Left cardiac atrium (tissue), 4 donors: ENCODE measurements at places on chromosomes 16 and 17. TPM values are rescaled to one million over a fixed set of nuclear protein-coding genes. Genes with fewer than 3 reads are reported as not detected.

Gene SLC2A4
- 87.6 TPM for total RNA-seq

DNA sequence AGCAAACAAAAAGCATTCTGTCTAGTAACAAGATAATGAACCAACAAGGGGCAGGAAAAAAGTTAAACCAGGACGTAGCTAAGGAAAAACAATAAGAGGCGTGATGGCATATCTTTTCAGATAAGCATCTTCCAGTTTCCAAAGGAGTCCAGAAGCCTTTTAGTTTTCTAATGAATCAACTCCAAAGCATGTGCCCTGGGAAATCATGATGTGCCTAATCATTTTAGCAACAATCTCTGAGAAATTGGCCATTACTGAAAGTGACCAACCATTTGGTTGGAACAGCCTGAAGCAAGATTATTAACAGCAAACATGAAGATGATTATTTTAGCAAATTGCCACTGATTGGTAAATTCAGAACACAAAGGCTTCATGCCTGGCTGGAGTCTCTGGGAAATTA, 440.9 kb upstream of the MAF start:
- DNase-seq: no peak

GRCh38 chr17:76492989-76493501, 8.2 kb downstream of the RHBDF2 start:
- peak; percentile 78 for DNase-seq

DNA sequence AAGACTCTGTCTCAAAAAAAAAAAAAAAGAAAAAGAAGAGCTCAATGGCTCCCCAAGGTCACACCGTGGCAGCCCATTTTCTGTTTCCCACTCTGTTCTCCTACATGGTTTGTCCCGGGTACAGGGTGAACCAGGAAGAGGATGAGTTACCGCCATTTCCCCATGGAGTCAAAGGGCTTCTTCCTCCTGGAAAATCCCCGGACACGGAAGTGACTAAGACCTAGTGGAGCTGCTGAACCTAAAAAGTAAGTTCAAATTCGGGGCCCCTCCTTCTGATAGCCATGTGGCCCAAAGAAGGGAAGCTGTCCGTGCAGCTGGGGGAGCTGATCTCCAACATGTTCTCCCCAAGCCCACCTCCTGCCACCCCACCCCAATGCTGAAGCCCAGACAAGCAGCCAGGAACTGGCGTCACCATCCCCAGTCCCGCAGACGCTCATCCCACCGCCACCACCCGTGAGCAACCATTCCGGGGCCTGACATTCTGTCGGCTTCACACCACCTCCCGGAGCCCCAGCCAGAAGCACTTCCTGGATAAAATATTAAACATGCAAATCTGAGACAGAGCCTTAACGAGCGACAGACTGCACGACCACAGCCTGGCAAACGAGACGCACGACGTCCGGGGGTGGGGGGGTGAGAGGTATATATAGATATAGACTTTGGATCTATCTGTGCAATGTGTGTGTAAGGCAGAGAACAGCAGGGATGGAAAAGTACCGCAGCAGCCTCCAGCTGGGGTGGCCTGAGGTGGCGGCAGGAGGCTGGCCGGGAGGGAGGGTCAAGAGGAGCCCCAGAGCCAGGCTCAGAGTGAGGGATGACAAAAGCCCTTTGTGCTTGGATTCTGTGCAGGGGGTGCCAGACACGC, 17.6 kb downstream of the EPOP start:
- DNase-seq: no peak

GRCh38 chr16:6111390-6111789, 1013.8 kb upstream of the EEF2KMT start:
- DNase-seq: no peak

Gene CMTM2
- not detected for total RNA-seq

DNA sequence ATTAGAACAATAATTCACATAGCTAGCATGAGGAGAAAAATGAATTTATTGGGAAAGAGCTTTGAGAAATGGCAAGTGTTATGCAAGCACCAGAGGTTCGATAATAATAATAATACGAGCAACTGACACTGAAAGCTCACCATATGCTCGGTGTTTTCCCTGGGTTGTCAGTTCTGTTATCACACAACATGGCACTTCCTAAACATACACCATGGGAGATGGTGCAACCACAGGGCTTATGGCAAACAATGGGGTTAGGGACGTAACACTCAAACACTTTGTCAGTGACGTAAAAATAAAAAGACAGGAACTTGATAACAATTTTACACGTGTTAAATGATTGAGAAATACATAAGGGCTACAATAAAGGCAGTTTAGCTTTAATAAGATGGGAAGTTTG, 23.7 kb downstream of the OR1D5 start:
- DNase-seq: no peak

DNA sequence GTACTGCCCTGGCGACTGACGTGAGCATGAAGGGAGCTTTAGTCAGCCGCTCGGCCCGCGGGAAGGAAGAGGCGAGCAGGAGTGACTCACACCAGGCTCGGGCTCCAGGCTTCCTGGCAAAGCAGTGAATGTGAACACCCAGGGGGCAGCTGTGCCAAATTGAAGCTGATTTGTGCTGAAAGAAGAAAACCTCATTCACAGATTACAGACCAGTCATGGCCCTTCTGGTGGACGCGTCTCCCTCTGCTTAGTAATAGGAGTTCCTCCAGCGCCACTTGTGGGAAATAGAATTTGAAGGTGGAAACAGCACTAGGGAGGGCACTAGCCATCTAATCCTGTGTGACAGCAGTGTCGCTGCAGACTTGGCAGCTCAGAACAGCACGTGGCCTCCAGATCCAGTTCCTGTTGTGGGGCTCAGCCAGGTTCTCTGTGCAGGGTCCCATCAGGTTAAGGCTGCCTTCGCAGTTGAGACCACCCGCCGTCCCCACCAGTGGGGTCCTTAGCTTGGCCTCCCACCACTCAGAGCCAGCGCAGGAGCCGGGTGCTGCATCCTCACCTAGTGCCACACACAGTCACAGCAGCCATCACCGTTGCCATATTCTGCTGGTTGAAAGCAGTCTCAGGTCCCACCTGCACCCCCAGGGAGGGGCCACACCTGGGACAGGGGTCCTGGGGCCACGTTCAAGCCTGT, 164.5 kb upstream of the CHMP6 start:
- DNase-seq: peak; percentile 85

DNA sequence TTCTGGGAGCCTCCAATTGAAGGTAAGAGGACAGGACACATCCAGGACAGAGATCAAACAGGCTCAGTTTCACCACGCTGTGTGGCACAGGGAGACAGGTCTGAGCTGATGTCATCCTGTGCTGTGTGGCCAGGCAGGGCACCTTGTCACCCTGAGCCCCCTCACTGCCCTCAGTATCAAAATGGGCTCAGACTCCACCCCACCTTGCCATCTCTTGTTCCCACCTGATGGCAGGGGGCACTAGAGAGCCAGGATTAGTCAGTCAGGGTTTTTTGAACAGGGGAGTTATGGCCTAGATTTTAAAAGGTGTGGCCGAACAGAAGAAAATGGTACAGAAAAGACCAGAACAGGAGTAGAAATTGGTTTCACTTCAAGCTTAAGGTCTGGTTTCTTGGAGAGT, 2.6 kb downstream of the KAT2A start:
- no peak for DNase-seq

Gene CALB2
- 30.8 TPM for total RNA-seq

Gene TP53TG3C
- not detected for total RNA-seq

- no peak for DNase-seq
These were observed 21.9 kb downstream of the GJC1 start for GRCh38 chr17:44808156-44808555.

DNA sequence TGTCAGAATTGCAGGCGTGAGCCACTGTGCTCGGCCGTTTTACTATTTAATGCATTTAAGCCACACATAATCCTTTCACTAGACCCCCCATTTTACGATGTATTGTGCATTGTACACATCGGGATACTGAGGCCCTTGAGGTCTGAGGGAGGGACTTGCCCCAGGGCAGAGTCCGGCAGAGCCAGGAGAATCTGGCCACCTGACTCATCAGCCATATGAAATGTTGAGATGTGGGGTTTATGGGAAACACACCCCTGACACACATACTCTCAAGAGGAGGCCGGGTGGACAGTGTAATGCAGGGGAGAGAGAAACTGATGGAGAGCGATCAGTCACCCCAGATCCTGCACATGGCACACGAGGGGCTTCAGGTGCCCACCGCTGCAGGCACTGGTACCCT, 196.6 kb downstream of the ZNF423 start:
- DNase-seq: no peak

DNA sequence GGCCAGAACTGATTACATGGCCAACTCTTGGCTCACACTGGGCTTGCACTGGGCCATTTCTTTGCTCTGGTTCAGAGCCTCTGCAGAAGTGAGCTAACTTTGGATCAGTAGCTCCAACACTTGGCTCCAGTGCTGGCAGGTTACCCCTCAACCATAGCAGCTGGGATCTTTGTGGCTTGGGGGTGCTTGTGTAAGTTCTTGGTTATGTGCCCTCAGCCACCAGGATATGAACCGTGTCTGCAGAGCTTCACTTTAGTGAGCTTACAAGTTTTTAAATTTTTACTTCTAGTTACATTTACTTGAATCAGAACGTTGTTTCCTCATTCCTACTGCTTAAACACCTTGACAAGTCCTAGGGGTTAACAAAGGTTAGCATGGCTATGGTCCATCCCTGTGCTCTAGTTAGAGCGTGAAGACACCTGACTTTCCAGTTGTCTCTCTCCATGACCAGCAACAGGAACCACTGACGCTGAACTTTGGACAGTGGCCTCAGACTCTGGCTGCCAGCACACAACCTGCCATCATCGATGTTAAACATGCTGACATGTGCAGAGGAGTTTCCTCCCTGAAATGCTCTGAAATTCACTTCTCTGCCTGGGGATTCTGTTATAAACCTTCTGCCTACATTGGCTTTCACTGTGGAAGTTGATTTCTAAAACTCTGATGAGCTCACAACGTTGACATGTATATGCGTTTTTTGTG, 4.1 kb downstream of the PDF start:
- no peak for DNase-seq

Gene PTX4
- not detected for total RNA-seq

DNA sequence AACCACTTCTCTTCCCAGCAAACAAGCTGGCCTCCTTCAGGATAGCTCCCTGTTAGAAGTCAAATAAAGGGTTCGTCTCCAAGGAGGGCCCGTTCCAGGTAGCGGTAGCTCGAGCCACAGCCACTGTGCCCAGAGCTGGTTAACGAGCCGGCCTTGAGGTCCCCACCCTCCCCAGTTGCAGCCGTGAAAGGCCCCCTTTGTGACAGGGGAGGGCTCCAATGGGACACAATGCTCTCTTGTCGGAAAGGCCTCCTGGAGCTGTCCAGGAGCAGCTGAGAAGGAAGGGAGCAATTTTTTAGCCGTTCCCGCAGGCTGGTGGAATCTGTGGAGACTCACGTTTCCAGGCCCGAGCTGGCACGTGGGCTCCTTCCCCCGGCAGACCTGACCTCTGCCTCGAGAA, 29.9 kb upstream of the FOXF1 start:
- DNase-seq: no peak

- DNase-seq: no peak
These were observed 1469.8 kb downstream of the CDH11 start for GRCh38 chr16:63652091-63652490.

GRCh38 chr16:77271532-77272426, 72.6 kb downstream of the SYCE1L start:
- no peak for DNase-seq

- peak; percentile 95 for DNase-seq
These were observed 14.2 kb upstream of the SLC38A10 start for GRCh38 chr17:81309140-81309858.

- no peak for DNase-seq
These were observed 4.3 kb downstream of the UBE2G1 start for GRCh38 chr17:4362141-4362540.

DNA sequence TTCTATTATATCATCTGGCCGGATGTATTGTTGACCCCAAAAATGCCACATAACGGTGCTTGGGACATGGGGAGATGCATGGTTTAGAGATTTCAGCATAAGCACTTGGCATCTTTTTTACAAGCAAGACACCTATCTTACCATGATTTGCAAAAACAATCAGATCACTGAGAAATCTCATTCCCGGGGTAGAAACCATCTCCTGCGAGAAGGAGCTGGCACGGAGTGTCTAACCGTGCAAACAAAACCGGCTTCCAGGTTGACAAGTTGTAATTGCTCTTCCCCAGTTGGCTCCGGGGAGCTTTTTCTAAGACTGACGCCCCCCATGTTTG, 1.0 kb downstream of the SLC16A6 start:
- DNase-seq: no peak

Gene NOG
- 0.13 TPM for total RNA-seq

Gene CCL17
- total RNA-seq: not detected

Gene MT1M
- 15.2 TPM for total RNA-seq

DNA sequence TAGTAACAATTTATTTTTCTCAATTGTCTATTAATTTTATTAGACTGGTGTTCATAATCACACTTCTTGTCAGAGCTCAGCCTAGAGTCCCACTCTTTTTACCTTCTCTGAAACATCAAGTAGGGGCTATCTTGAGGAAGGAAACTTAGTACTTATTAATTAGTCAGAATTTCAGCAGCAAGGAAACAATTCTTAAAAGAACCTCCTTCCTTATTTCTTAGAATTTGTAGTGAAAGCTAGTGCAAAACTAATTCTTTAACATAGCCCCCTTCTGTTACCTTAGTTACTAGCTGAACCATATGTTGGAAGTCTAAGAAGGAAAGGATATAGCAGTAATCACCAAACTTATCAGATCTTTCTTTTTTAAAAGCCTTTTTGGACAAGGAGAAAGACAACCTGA, 35.2 kb downstream of the MAP2K4 start:
- no peak for DNase-seq

GRCh38 chr16:75044800-75045361, 46.1 kb downstream of the ZNRF1 start:
- peak; percentile 48 for DNase-seq

Gene ZNF207
- total RNA-seq: 69.7 TPM

Gene TMEM132E
- 0.09 TPM for total RNA-seq

DNA sequence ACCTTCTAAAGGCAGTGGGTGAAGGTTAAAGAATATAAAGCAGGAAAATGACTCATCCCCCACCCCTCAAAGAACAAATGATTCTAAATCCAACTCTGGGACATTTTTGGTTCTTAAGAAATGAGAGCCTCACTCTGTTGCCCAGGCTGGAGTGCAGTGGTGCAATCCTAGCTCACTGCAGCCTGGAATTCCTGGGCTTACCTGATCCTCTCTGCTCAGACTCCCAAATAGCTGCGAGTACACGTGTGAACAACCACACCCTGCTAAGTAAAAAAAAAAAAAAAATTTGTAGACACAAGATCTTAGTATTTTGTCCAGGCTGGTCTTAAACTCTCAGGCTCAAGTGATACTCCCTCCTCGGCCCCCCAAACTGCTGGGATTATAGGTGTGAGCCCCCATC, 298.8 kb upstream of the MAF start:
- DNase-seq: no peak

DNA sequence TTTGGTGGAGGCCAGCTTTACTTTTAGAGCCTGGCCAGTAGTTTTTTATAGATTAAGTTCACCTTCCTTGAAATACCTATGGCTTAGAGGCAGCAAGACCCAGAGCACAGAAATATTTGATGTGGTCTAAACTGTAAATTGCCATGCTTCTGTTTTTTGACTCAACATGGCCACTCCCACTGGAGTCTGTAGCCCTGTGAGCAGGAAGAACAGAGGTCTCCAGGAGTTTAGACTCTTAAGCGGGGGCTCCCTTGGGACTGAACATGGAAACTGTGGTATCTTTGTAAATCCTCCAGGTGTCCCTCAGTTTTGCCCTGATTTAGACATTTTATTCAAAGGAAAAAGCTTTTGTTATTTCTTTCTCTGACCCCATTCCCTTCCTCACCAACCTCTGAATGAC, 145.6 kb downstream of the FTO start:
- DNase-seq: no peak

Gene SLC5A2
- not detected for total RNA-seq

- DNase-seq: no peak
These were observed 10.5 kb downstream of the PELP1 start for GRCh38 chr17:4693416-4693815.

Gene WFDC1
- total RNA-seq: 2.5 TPM

Gene NPIPA7
- 2.7 TPM for total RNA-seq

Gene SLC52A1
- 0.10 TPM for total RNA-seq
